RPMI7951 (cell line): ENCODE measurements at places on chromosomes 1 and 21. TPM values are rescaled to one million over a fixed set of nuclear protein-coding genes. Genes with fewer than 3 reads are reported as not detected.

Gene TSPEAR
- not detected in 2 replicates for total RNA-seq

Gene OR2L2
- total RNA-seq: not detected in 2 replicates

Gene PHF13
- 10.7 and 11.2 TPM in 2 replicates for total RNA-seq

GRCh38 chr21:25939396-25939761 is 204.6 kb downstream of the GABPA start:
- DNase-seq: no peak

DNA sequence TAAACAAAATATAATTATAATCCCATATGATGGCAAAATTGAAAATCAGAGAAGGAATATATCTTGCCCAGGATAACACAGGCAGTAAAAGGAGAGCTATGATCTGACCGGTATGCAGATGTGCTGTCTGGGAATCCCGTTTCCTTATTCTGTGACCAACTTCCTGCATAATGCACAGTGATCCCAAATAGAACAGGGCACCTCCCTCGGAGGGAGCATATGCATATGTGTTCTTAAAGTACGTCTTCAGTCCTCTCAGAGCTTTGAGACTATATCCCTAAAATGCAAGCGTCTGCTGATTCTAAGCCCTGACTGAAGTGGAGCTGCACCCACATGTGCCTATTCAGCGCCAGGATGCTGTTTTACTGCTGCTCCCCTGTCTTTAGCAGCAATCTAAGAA is 366.1 kb upstream of the PTBP2 start:
- DNase-seq: peak; percentile 27

DNA sequence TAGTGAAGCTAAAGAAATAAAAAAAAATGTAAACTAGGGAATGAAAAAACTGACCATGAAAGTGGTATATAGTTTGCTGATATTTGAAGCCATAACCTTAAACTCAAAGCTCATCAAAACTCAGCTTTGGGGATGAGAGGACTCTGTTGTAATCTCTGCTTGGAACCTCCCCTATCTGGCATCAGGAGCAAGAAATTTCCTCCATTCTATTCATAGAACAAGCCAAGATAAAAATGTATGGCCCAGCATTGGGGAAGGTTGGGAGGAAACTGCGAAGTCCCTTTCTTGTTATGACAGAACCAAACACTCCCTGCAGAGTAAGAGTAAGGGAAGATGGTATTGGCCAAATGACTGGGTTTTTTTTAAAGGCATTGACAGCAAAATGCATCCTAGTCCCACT is 35.6 kb downstream of the MCOLN2 start:
- DNase-seq: no peak

DNA sequence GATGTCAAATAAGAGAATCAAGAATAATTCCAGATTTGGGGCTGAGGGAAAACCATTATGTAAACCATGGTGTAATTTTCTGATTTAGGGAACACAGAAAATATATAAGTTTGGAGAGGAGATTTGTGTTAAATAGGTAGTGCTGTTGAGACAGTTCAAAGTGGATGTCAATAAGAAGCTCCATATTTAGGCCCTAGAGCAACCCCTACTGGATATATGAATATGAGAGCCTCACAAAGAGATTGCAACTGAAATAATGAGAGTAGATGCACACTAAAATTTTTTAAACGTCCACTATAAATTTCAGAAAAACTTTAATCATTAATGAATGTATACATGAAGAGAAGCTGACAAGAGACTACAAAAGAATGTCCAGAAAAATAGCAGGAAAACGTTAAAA is 1447.8 kb upstream of the PRMT6 start:
- no peak for DNase-seq

- DNase-seq: no peak
Measured at GRCh38 chr1:58687516-58687915, 12.3 kb downstream of the MYSM1 start.

GRCh38 chr21:42423197-42423675 is 19.5 kb downstream of the UBASH3A start:
- DNase-seq: no peak

GRCh38 chr1:10687782-10688408 is 108.6 kb downstream of the CASZ1 start:
- DNase-seq: no peak

- DNase-seq: no peak
Measured at GRCh38 chr1:162970021-162970420, 99.1 kb upstream of the RGS4 start.

DNA sequence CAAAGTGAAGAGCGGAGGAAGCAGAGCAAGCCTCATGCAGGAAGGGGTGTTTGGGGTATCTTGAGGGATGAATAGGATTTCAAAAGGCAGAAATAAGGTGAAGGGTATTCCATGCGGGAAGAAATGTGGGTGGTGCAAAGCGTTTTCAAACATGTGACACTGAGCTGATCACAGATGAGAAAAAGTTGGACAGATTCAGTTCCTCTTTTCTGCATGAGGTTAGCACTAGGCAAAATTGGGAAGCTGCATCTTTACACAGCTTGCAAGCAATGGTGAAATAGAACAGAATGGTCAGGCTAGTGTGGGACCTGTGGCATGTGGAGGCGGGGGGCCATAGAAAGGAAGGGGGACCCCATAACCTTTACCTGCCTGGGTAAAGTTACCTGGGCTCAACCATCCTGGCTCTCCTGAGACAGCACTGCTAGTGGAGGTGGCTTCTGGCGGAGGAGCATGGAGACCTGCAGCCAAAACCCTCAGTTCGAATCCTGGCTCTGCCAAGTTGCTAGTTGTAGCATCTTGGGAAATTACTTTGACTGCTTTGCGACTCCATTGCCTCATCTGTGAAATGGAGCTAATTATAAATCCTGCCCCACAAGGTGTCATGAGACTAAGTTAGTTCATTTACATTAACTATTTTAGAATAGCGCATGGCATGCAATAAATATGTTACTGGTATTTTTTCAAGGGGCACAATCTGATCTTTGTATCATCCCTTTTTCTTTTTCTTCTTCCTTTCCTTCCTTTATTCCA is 16.4 kb downstream of the KCNA10 start:
- no peak for DNase-seq
